WTC11 (cell line): ENCODE measurements at places on chromosomes 4 and X.
A peak's percentile ranks its signal among the peaks of the same experiment; 100 is the strongest.

DNA sequence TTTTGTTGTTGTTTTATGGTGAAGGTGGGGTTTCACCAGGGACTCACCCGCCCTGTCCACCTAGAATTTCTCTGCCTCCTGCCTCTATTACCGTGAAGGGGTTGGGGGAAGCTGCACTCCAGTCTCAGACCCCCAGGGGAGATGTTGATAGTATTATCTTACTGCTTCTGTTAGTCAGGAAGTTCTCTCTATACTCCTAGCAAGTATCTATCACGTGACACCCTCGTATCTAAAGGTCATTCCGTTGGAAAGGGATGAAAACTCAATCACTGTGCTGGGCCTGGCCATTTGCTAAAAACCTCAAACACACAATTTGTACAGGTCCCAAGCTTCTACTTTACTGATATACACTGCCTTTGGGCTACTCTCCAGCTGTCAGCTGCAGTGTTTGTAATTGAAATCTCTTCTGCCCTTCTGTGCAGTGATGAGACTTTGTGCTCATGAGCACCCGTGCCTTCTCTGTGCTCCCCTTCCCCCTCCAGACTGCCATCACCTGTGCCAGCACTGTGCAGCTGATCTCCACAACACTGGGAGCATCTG, 188.5 kb upstream of the ANXA3 start:
- H3K27me3 ChIP-seq: no peaks in the 10 kb centered on the region
- no peak overlapping the region for H3K4me3 ChIP-seq
- H3K36me3 ChIP-seq: peaks cover 34% of the 10 kb centered on the region
- DNase-seq: no peak
- H3K4me1 ChIP-seq: peaks cover 51% of the 10 kb centered on the region
- H3K27ac ChIP-seq: peak overlapping the region; percentile 64

DNA sequence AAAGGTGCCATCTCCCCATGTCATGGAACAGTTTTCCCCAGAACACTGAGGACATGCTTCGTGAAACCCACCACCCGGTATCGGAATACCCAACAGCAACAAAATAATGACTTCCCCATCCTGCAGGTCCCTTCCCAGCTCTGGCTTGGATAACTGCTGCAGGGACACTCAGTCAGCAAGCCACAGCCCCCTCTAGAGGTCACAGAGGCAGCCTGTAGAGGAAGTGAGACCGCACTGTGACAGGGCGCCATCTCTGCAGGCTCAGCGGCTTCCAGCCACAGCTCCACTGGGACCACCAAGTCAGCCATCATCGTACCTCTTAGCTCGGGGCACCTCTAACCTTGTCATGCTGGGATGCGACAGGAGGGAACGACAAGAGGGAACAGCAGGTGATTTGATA, 315.9 kb downstream of the LDB2 start:
- no peak overlapping the region for H3K27ac ChIP-seq
- H3K36me3 ChIP-seq: peaks cover 33% of the 10 kb centered on the region
- no peak overlapping the region for H3K4me3 ChIP-seq
- no peaks in the 10 kb centered on the region for H3K4me1 ChIP-seq
- DNase-seq: peak; percentile 82

- H3K36me3 ChIP-seq: peaks cover 2% of the 10 kb centered on the region; the same call in 1 of the 2 replicates
- no peak for DNase-seq
- no peak overlapping the region for H3K4me3 ChIP-seq
- H3K27ac ChIP-seq: no peak overlapping the region
- no peaks in the 10 kb centered on the region for H3K27me3 ChIP-seq
These were observed 28.6 kb downstream of the OCIAD2 start for GRCh38 chr4:48877827-48878535.

DNA sequence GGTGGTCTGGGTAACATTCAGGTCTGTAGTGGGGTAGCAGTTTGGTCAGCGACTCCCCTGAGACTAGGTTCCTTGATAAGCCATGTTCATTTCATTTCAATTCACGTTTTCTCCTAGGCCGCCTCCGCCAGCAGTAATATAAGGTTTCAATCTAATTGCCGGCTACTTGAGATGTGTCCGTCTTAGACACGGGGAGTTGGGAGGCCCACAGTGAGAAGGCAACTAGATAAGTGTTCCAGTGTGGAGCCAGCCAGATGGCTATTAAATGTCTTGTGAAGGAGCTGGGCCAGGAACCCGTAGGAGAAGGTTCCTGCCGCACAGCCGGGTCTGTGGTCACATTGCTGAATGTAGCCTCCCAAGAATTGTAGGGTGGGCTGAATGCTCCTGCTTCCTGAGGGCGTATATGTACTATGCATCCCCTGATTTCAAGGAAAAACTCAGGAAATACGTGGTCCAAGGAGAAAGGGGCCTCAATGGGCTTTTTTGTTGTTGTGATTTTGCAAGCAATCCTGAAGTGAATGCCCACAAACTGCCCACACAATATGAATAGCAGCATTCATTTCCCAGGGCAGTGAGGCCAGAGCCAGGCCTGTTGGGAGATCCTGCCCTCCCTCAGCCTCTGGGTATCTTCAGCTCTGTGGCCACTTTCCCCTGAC, 220.6 kb upstream of the RPL34 start:
- DNase-seq: no peak
- no peak overlapping the region for H3K4me3 ChIP-seq
- H3K36me3 ChIP-seq: no peaks in the 10 kb centered on the region
- H3K4me1 ChIP-seq: 0 out of 2 replicates have a peak, but pooled peaks cover 3% of the 10 kb centered on the region

DNA sequence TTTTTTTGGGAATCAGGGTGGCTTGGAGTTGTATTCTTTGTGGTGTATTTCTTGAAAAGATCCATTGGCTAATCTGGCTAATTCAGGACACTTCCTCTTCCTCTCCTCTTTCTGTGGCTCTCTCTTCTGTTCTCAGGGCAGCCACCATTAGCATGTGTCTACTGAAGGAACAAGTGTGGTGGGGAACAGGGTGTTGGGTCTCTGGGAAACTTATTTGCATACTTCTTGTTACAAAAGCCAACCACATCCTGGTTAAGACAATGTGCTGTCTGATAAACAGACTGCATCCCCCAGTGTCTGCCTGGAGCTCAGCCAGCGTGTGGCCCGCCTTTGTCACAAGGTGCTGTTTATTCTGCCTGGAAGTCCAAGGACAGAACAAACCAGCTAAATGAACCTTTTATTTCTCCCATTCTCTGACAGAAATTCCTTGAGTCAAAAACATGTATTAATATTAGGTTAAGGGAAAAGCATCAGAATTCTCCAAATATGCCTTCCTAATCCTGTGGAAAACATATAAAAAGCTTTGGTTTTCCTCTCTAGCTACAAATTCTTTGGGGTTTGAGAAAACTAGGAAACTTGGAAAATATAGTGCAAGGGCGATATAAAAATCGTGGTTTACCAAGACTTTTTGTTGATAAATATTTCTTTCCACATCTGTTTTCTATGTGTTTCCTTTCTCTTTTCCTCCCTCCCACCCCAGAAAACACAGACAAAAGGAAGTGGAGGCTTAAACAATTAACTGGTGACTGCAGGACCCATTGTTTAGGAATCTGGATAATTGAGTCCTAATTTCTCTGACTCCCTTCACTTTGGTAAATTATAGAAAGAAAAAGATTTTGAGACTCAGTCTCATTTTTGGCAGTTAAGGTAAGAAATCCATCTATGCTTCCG, 203.6 kb downstream of the SPRY1 start:
- H3K27me3 ChIP-seq: no peaks in the 10 kb centered on the region; the same call in 1 of the 2 replicates
- peak; percentile 43 for DNase-seq
- peaks cover 47% of the 10 kb centered on the region for H3K4me1 ChIP-seq
- H3K27ac ChIP-seq: peak overlapping the region; percentile 94
- H3K36me3 ChIP-seq: no peaks in the 10 kb centered on the region

- H3K27me3 ChIP-seq: no peaks in the 10 kb centered on the region
- no peaks in the 10 kb centered on the region for H3K36me3 ChIP-seq
- no peak overlapping the region for H3K27ac ChIP-seq
- no peak overlapping the region for H3K4me3 ChIP-seq
These were observed 291.9 kb downstream of the BMPR1B start for GRCh38 chr4:95049551-95050233.

GRCh38 chr4:111360906-111361305, 738.0 kb upstream of the PITX2 start:
- H3K4me3 ChIP-seq: no peak overlapping the region
- H3K27me3 ChIP-seq: no peaks in the 10 kb centered on the region
- H3K36me3 ChIP-seq: no peaks in the 10 kb centered on the region
- H3K4me1 ChIP-seq: no peaks in the 10 kb centered on the region
- no peak for DNase-seq
- H3K27ac ChIP-seq: no peak overlapping the region

DNA sequence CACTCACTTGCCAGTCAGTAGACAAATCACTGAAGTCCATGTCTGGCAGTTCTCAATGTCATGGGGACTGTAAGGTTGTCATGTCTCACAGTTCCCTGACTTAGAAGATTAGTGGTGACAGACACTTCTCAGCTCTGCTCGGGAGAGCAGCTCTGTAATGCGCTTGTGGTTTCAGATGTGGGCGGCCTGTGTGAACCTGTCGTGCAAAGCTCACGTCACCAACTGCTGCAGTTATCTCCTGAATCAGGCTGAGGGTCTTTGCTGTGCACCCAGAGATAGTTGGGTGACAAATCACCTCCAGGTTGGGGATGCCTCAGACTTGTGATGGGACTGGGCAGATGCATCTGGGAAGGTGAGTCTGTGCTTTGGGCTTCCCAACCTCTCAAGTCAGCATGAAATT, at the start of gene IL9R:
Gene IL9R (plus strand): TSS at position 261 of the 400 bp plus-strand sequence. CDS start 64 bp downstream, at position 325.
- no peak for DNase-seq
- peaks cover 14% of the 10 kb centered on the region for H3K36me3 ChIP-seq
- H3K4me3 ChIP-seq: no peak within 1 kb of the TSS
- H3K27me3 ChIP-seq: peaks cover 5% of the 10 kb centered on the region; the same call in 1 of the 2 replicates
- H3K27ac ChIP-seq: no peak within 1 kb of the TSS

- H3K4me3 ChIP-seq: peak overlapping the region; percentile 14
- peaks cover 8% of the 10 kb centered on the region for H3K27me3 ChIP-seq
- H3K27ac ChIP-seq: peak overlapping the region; percentile 6; the same call in 1 of the 2 replicates
- peaks cover 5% of the 10 kb centered on the region; the same call in 1 of the 2 replicates for H3K36me3 ChIP-seq
- DNase-seq: no peak
- H3K4me1 ChIP-seq: peaks cover 24% of the 10 kb centered on the region
These were observed 32.7 kb upstream of the TCEANC start for GRCh38 chrX:13620207-13620606.

DNA sequence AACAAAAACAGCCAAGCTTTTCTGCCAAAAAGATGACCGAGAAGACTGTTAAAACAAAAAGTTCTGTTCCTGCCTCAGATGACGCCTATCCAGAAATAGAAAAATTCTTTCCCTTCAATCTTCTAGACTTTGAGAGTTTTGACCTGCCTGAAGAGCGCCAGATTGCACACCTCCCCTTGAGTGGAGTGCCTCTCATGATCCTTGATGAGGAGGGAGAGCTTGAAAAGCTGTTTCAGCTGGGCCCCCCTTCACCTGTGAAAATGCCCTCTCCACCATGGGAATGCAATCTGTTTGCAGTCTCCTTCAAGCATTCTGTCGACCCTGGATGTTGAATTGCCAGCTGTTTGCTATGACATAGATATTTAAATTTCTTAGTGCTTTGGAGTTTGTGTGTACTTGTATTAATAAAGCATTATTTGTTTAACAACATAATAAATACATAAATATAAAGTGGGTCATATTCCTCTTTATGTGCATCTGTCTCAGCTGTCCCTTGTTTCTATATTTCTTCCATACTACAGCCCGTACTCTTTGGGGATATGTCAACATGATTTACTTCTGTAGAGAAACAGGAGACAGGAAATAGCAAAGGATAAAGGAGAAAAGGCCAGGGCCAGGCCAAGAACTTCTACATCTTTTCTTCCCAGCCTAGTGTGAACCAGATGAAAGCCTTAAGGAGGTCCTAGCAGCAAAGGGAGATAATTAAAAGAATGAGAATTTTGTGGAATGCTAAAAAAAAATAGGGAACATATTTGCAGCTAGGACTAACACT, 667 bp downstream of the PTTG2 start:
- no peaks in the 10 kb centered on the region for H3K27me3 ChIP-seq
- no peak overlapping the region; the same call in 1 of the 2 replicates for H3K27ac ChIP-seq

DNA sequence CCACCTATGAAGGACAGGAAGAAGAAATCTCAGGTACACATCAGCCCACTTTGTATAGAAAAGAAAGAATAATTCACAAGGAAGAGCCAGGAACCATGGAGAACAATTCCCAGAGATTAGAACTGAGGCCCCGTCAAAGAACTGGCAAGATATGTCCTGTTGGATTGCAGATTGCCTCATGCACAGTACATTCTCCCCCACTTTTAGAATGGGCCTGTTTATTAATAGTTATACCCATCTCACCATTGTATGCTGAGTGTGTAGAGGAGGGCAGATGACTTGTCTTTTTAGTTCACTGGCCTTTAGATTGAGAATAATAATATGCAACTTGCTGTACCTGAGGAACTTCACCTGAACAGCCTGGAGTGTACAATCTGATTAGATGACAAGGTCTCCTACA, 315.6 kb upstream of the HAND2 start:
- no peaks in the 10 kb centered on the region for H3K27me3 ChIP-seq
- H3K4me1 ChIP-seq: no peaks in the 10 kb centered on the region
- no peak overlapping the region for H3K4me3 ChIP-seq
- no peak overlapping the region for H3K27ac ChIP-seq
- H3K36me3 ChIP-seq: peaks cover 13% of the 10 kb centered on the region
- no peak for DNase-seq

GRCh38 chr4:77155631-77156452, 1.2 kb upstream of the CCNG2 start:
- H3K4me1 ChIP-seq: peaks cover 57% of the 10 kb centered on the region
- DNase-seq: no peak
- H3K27ac ChIP-seq: peak overlapping the region; percentile 100
- H3K36me3 ChIP-seq: peaks cover 16% of the 10 kb centered on the region

- DNase-seq: no peak
- H3K4me1 ChIP-seq: peaks cover 37% of the 10 kb centered on the region
- no peak overlapping the region for H3K27ac ChIP-seq
- H3K4me3 ChIP-seq: no peak overlapping the region
These were observed 92.2 kb upstream of the MAML3 start for GRCh38 chr4:140246216-140246615.

DNA sequence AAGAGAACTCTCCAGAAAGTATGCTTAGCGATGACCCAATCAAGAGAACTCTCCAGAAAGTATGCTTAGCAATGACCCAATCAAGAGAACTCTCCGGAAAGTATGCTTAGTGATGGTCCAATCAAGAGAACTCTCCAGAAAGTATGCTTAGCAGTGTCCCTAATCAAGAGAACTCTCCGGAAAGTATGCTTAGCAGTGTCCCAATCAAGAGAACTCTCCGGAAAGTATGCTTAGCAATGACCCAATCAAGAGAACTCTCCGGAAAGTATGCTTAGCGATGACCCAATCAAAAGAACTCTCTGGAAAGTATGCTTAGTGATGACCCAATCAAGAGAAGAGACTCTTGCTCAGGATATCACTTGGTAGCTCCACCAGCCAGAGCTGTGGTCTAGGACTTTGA, 92.5 kb downstream of the AFAP1 start:
- peaks cover 34% of the 10 kb centered on the region for H3K4me1 ChIP-seq
- no peak for DNase-seq
- peaks cover 7% of the 10 kb centered on the region for H3K36me3 ChIP-seq
- H3K4me3 ChIP-seq: no peak overlapping the region
- H3K27ac ChIP-seq: peak overlapping the region; percentile 25; the same call in 1 of the 2 replicates

GRCh38 chr4:16772366-16772850, 126.0 kb downstream of the LDB2 start:
- H3K36me3 ChIP-seq: peaks cover 18% of the 10 kb centered on the region
- peaks cover 24% of the 10 kb centered on the region for H3K4me1 ChIP-seq
- no peak for DNase-seq
